Keratinocyte (primary cell): ENCODE measurements at places on chromosomes 3 and 15.

GRCh38 chr3:98599647-98600411, 6.4 kb upstream of the CPOX start:
- DNase-seq = no peak

- no peak for DNase-seq
Measured at GRCh38 chr15:89401631-89402517, 67.2 kb upstream of the POLG start.

GRCh38 chr3:17745301-17745700, 2.9 kb upstream of the TBC1D5 start:
- no peak for DNase-seq

- no peak for DNase-seq
Measured at GRCh38 chr3:150225986-150226385, 182.1 kb upstream of the TSC22D2 start.

DNA sequence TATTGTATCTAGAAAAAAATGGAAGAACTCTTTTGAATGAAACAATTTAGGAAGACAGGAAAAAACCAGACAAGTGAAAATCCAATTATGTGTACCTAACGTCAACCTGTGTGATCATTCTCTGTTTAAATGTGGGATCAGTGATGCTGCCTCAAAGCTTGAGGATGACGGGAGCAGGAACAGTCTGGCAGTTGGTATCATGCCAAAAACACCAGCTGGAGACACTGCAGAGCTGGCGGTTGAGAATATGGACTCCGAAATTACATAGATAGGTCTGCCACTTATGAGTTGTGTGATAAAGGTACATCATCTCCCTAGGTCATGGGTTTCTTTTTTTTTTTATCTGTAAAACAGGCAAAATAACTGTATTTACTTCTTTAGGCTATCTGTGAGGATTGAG, 480.5 kb downstream of the CNTN4 start:
- DNase-seq = no peak

- no peak for DNase-seq
Measured at GRCh38 chr15:75309711-75310110, 26.2 kb upstream of the COMMD4 start.

DNA sequence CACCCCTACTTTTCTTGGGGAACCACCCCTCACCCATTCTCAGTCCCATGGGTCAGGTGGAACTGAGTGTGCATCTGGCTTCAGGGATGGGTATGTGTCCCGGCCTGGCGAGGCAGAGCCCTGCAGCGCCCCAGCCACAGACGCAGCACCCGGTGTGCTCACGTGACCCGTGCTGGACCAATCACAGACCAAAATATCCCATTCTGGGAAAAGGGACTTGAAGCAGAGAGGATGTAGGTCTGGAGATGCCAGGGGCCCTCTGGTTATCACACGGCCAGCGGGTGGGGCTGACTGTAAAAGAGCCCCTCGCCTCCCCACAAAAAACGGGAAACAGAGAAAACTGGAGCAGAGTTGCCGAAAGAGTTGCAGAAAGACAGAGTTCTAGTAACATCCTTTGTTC, 138.0 kb upstream of the RAD18 start:
- no peak for DNase-seq

GRCh38 chr3:125281381-125281780, 68.8 kb upstream of the SLC12A8 start:
- no peak for DNase-seq

- DNase-seq = no peak
Measured at GRCh38 chr3:194497799-194498575, 11.2 kb upstream of the ATP13A3 start.
